ENCODE measurements at places on chromosomes 7 and 10.

- no peak for DNase-seq
Measured at GRCh38 chr7:155198901-155199845, 98.5 kb upstream of the INSIG1 start.

- DNase-seq: no peak
Measured at GRCh38 chr10:112369495-112370423, 4.2 kb upstream of the ACSL5 start.

DNA sequence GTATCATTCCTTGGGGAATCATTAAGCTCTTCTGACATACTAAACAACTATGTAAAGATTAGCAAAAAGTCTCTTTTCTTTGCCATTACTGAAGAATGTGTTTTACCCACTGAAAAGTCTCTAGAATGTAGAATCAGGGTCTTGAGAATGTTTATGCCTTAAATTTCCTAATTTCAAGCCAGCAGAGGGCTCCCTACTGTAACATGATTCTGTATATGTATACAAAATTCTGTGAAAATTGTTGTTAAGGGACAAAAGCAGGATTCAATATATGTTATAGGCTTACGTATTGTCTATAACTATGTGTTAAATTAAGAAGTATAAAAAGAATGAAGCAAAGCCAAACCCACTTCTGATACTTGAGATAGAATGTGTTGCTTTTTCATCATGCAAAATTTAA lies 296.9 kb upstream of the DGKB start:
- no peak for DNase-seq

GRCh38 chr10:46016190-46016589 lies 14.2 kb downstream of the NCOA4 start:
- no peak for DNase-seq

DNA sequence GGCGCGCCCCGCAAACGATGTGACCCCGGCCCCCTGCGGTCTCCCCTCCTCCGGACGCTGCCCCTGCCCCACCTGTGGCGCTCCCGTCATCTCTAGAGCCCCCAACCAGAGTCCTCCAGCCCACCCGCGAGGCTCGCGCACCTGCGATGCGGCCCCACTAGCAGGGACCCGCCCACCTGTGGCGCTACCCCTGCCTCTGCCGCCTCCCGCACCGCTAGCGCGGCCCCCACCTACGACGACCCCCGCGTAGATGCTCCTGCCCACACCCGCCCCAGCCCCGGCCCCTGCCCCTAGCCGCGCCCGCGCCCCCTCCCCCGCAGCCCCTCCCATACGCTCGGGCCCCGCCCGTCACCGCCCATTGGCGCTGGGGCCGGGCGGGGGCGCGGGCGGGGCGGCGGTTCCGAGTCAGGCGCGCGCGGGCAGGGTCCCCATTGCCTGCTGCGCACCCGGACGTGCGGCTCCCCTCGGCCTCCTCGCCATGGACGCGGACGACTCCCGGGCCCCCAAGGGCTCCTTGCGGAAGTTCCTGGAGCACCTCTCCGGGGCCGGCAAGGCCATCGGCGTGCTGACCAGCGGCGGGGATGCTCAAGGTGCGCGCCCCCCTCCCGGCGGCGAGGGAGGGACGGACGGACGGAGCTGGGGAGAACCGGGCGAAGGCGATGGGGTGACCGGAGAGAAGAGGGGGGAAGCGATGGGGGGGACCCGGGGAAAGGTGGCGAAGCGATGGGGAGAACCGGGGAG lies at the start of gene PFKP:
Gene PFKP, plus strand, starts transcription at position 431 of the 741 bp plus-strand sequence. Its CDS starts 48 bp downstream, at position 479.
- DNase-seq: no peak

DNA sequence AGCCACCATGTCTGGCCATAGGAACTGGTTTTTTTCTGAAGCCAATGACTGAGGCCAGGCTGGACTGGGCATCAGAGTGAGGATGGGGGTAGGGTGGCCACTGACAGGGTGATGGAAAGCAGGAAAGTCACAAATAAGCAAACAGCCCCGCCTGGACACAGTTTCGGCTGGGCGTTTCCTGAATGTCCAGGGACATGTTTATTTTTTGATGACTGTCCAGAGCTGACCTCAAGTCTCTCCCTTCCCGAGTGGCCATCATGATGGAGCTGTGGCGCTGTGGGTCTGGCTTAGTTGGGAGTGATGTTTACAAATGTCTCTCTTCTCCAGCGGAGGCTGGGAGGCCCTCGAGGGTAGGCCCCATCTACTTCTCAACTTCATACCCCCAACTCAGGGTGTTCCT lies 37.1 kb upstream of the COMTD1 start:
- DNase-seq: no peak

DNA sequence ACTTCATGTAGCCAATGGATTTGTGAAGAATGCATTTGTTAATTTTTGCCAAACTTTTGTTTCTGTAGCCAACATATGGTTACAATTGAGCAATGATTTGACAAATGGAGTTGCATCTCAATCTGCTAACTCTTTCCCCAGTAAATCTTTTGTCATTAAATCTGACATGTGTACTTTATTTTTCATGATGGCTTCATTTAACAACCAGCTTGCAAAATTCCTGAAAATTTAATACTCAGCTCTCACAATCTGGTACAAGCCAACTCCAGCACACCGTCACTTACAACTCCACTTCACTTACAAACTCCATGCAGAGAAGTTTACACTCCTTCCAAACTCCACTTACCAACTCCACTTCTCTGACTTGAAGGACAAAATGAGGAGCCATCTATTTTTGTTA lies 26.5 kb upstream of the HIBADH start:
- DNase-seq: no peak

- peak; percentile 55 for DNase-seq
Measured at GRCh38 chr10:37488792-37489657, 363.6 kb downstream of the ANKRD30A start.

- DNase-seq: peak; percentile 1
Measured at GRCh38 chr10:12617191-12618175, 268.1 kb downstream of the CAMK1D start.

- no peak for DNase-seq
Measured at GRCh38 chr7:112407261-112407660, 43.0 kb upstream of the IFRD1 start.

- no peak for DNase-seq
Measured at GRCh38 chr10:118564652-118565051, 30.8 kb downstream of the PRLHR start.

DNA sequence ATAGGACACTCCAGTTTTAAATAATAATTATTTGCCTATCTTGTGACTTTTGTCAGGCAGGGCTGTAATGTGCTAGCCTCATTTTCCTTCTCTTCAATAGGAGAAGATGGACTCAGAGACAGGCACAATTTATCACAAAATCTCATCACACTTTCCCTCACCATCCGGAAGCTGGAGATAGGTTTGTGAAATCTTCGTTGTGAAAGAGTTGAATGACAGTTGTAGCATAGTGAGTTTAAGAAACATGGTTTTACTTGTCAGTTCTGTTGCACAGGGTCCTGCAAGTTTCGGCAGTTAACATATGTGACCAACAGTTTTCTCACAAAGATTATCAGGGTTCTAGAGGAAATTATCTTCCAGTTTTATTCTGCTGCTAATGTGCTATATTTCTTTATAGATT lies 37.7 kb upstream of the MAP3K8 start:
- no peak for DNase-seq

GRCh38 chr10:26468291-26468690 lies 30.1 kb downstream of the APBB1IP start:
- no peak for DNase-seq

- DNase-seq: no peak
Measured at GRCh38 chr7:73683788-73684693, 644 bp downstream of the BUD23 start.

DNA sequence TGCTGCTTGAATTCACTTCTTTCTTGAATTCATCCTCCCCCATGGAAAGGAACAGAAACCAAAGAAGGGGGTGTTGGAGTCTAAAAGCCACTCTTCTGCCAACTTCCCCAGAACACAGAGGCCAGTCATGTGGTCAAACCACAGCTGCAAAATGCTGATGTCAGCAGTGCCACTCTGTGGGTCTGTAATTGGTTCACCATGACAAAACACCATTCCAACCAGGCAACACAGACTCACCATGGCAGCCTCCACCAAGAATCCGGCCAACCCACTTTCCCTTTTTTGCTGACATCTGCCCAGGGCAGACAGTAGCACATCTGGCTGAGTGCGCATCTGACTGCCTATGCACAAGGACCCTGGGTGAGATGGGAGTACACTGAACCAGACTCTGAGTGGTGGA lies 16.8 kb downstream of the OSBPL3 start:
- DNase-seq: no peak

DNA sequence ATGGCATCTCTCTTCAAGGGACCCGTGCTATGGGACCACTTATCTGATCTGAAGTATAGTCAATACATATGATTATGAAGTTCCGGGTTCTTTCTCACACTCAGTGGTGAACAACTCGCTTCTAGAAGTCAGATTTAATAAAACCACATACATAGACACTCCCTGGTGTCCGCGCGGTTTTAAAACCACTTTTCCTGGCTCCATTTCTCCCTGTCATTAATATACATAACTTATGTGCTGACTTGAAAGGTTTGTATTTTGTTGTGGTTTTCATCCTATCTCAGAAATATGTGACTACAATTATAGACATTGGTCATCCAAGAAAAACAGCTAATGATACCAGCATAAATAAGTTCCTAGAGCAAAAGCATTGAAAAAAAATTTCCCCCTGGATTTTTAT lies 34.0 kb downstream of the SVIL start:
- no peak for DNase-seq

DNA sequence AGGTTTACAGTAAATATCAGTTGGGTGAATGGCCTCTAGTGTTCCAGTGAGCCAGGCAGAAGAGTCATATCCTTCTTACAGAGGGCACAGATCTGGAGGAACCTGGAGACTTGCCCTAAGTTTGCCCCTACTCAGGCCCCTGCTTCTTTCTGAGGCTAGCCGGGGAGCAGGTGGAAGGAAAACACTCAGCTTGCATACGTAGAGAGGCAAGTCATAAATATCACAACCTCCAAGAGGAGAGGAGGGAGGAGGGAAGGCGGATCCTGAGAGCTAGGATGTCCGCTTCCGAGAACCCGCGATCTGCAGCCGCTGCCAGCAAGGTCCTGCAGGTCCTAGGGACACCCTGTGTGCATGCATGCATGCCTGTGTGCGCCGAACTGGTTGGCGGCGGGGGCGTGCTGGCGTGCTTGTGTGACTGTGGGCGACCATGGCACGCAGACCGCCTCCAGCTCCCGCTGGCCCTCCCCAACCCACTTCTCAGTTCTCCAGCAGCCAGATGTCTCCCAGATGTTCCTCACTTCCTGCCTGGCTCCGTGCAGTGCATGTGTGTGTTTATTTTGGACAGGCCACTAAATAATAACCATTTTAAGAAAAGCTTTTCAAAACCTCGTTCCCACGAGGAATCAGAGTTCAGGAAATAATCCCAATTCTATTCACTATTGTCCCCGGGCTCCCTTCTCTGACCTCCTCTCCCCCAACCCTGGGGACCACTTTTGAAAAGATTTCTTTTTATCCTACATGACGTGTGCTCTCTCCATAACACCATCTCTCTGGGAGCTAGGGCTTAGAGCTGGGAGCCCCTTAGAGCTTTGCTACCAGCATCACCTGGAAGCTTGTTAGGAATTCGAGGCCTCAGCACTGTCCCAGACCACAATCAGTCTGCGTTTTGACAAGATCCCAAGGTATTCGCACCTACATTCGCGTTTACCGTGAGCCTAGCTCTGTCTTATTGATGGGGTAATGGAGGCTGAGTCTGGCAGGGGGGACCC lies 32.4 kb downstream of the UNC5B start:
- no peak for DNase-seq

GRCh38 chr7:43769281-43769680 lies 10.8 kb downstream of the BLVRA start:
- no peak for DNase-seq

Measured in epithelial cell of prostate (primary cell).